Activated T-cell treated with anti-CD3 and anti-CD28 coated beads for 24 hours (primary cell): ENCODE measurements at places on chromosomes 16 and 17.

- no peak for DNase-seq
These were observed 48.0 kb upstream of the NDRG4 start for GRCh38 chr16:58451945-58452401.

- DNase-seq = no peak
These were observed 25.9 kb downstream of the HOXB1 start for GRCh38 chr17:48504953-48505352.

DNA sequence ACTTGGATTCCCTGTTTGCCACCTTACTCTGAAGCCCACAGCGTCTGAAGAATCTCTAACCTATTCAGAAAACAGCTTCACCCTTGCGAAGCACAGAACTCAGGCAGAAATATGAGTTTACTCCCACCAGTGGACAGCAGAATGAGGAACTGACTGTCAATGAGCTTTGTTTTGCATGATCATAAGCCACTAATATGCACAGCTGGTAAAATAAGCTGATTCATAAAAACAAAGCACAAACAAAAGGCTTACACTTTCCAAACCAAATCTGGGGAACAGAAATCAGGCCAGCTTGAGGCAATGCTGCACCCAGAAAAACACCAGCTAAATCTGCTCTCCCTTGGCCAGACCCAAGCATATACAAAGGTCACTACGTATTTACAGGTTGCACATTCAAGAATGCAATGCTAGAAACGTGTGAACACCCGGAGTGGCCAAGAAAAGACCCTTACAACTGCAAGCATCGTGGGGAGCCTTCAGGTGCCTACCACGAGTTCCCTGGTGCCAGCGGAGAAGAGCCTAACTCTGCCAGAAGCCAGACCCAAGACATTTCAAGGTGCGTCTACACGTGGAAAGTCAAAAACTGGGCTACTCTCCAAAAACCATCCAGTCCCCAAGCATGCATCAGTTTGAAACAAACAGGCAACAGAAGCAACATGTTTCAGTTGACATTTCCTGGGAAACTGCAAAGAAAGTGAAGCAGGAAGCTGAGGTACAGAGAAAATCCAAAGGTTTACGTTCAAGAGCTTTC is 207.1 kb downstream of the ZFHX3 start:
- DNase-seq = no peak

- no peak for DNase-seq
These were observed 47.9 kb upstream of the HLF start for GRCh38 chr17:55216888-55217287.

DNA sequence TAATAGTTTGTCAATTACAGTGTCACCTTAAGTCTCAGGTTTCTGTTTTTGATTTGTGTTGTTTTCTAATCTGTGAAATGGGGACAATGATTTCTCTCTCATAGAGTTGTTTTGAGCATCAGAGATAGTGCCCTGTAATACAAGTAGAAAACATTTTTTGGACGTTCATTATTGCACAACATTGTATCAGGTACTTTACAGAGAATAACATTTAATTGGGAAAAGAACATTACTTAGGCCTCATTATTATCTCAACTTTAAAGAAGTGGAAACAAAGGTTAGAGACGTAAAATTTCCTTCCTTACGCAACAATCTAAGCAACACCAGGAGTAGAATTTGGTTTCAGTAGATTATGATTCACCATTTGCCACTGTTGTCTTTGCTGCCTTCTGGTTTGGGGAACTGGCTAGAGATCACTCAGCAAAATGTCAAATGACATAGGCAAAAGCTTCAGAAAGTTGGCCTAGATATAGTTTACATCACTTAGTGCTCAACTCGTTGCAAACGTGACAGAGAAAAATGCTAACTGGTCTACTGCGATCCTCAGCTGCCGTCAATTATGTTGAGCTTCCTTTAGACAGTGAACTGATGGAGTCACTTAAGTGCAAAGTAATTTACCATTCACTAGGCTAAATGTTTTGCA is 1026.8 kb downstream of the CDH11 start:
- no peak for DNase-seq

GRCh38 chr17:14919631-14920213 is 345.4 kb downstream of the PMP22 start:
- DNase-seq = no peak

DNA sequence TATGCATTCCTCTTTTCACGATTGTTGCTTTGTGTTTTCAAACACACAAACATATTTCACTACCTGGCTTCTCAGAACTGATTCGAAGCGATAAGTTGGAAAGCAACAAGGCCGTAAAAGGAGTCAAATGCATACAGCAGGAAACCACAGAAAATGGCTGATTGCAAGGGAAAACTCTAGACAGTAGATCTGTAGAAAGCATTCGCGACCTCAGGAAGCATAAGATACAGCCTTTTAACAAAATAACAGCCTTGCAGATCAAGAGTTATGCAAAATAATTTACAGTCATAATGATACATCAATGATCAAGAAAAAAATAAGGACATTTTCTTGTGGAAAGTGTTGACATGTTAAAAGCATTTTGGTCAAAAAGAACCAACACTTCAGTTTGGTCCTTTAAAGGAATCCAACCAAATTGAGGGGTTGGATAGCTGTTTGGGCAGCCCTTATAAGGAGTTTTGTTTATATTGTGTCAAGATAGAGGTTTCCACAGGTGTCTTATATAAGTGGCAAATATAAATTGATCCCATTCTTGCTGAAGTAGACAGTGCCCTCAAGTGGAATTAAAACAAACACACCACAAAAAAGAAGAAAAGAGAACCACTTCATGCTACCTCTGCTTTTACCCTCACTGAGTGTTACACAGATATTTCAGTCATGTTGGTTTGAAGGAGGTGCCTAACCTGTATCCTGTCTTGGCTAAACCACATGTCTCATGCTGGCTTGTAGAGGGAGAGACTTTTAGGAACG is 5.5 kb downstream of the CYLD start:
- DNase-seq = no peak

DNA sequence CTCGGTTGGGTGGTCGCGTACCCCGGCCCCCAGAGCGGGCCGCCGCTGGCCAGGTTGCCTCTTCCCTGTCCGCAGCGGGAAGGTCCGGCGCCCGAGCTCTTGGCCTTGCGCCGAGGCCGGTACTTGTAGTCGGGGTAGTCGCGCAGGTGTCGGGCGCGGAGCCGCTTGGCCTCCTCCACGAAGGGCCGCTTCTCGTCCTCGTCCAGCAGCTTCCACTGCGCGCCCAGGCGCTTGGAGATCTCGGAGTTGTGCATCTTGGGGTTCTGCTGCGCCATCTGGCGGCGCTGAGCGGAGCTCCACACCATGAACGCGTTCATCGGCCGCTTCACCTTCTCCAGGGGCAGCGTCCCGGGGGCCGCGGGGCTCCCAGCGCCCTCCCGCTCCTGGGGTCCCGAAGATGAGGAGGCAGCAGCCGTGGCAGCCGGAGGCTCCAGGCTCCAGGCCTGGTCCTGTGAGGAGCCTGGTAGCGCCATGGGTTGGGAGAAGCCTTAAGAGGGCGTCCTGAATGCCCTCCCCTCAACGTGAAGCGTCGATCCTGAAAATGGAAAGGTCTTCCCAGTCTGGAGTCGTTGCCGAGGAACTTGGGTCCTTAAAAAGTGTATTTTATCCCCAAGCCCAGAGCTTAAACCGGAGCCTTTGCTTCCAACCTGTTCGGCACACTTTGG is 558 bp downstream of the SOX15 start:
- DNase-seq = peak; percentile 51

DNA sequence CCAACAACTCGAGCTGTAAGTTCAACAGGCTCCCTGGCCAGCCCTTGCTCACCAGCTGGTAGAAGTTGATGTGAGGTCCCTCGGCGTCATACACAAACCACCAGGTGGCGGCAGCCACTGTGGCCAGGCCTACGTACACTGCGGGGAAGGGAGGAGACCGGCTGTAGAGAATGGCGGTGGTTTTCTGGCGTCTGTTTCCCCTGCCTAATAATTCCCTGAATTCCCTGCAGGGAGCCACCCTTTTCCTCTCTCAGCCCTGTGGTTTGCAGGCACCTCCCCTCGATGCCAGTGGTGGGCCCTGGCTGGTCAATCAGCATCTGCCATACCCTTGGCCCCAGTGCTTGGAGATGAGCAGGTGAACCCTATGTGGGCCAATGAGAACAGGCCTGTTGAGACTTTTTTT is 18.9 kb upstream of the P2RX1 start:
- no peak for DNase-seq

DNA sequence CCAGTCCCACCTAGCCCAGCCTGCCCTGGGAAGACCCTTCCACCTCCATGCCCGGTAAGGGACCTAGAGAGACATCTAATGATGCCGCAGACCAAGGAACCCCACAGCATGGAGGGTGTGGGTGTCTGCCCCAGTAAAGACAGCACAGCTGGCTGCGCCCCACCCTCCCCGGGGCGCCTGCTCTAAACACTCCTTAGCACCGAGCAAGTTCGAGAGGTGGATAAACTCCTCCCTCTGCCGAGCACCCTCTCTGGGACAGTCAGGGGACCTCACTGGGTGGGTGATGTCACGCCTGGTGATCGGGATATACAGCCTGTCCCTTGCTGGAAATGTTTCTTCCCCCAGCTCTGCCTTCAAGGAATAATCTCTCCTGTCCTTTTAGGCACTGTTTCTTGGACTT is 16.7 kb upstream of the DNAI2 start:
- no peak for DNase-seq

- no peak for DNase-seq
These were observed 25.0 kb upstream of the ADAM11 start for GRCh38 chr17:44733753-44734152.

GRCh38 chr17:49055181-49055927 is 58.2 kb downstream of the IGF2BP1 start:
- no peak for DNase-seq

DNA sequence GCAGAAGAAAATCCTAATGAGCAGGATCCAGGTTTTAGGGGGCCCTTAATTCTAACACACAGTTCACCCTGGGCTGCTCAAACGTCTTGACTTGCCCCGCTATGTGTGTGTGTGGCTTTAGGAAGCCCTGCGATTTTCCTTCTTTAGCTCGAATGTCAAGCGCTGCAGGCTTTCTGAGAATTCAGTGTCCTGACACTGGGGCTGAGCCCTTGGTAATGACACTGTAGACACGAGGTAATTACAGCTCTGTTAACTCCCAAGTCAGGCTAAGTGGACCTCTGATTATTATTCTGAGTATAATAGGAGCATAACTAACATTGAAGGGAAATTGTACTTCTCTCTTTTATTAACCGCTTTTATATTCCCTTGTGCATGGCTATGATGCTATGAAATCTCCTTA is 202.1 kb downstream of the RBFOX1 start:
- DNase-seq = no peak

GRCh38 chr16:47604306-47604705 is 143.2 kb downstream of the PHKB start:
- no peak for DNase-seq

- no peak for DNase-seq
These were observed 4.5 kb downstream of the TBX4 start for GRCh38 chr17:61456688-61457225.

DNA sequence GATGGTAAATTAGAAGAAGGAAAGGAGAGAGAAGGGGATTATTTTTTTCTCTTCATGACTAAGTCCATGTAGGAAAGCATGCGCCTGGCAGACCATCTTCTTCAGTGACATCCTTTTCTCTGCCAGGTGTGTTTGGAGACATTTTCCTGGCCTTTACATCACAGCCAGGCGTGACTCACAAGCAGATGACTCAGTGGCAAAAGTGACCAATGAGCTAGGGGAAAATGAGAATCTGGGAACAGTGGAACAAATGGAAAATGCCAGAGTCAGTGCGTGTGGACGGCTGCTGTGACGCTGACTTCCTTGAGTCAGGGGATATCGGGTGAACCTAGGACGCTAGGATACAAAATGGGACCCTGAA is 9.4 kb downstream of the KIAA0513 start:
- DNase-seq = no peak

- DNase-seq = no peak
These were observed 244.1 kb downstream of the PHKB start for GRCh38 chr16:47705266-47705665.

DNA sequence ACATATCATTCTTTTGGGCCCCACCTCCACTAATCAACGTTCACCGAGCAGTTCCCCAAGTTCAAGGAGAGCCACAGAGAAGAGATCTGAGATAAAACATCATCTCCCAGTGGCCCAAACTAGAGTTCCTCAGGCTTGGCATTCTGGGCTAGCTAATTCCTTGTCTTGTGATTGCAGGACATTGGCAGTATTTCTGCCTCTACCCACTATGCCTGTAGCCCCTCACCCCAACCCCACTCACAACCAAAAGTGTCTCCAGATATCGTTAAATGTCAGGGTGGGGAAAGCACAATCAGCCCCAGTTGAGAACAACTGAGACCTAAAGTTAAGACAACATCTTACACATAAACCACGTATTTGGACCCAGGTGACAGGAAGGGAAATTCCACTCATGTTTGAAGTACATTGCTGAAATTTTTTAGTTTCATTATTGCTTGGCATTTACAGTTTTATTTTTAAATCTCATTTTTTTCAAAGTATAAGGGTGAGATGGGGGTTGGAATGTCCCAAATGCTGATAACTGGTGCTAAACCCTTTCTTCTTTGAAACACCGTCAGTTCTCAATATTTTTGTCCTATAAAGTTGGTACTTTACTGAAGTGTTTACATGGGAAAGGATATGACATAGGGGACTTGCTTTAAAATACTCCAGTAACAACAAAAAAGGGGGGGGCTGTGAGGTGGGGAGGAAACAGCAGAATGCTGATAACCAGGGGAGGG is 13.6 kb downstream of the ZC3H7A start:
- DNase-seq = peak; percentile 33

GRCh38 chr17:18257268-18257981 is 1.1 kb downstream of the FLII start:
- no peak for DNase-seq

- DNase-seq = no peak
These were observed at the start of gene GPR142 for GRCh38 chr17:74367206-74367605. TSS of gene GPR142 (plus strand) at chr17:74367506. CDS start at chr17:74369541, 2,035 bp downstream.

DNA sequence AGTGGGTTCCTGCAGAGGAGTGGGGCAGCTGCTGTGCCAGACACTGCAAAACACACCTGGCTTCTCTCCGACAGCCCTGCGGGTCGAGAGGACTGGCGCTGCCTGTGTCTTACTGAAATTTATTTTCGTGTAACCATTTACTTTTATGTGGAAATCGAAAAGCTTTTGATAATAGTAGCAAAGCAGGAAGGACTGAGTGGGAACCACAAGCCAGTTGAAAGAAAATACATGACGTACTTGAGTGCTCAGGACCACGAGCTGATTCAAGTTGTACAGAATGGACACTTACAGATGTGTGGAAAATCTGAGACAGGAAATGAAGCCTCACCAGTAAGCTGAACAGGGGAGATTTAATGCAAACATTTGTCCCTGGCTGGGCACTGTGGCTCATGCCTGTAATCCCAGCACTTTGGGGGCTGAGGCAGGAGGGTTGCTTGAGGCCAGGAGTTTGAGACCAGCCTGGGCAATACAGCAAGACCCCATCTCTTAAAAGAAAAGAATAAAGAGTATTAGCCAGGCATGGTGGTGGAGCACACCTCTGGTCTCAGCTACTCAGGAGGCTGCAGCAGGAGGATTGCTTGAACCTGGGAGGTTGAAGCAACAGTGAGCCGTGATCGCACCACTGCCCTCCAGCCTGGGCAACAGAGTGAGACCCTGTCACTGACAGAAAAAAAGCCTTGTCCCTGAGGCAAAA is 11.3 kb upstream of the RPL13 start:
- no peak for DNase-seq

GRCh38 chr17:82956726-82957468 is 117.1 kb upstream of the ZNF750 start:
- DNase-seq = no peak
